Cardiac muscle cell (in vitro differentiated cells and primary cell): ENCODE measurements at places on chromosomes 1 and 21. TPM values are rescaled to one million over a fixed set of nuclear protein-coding genes. Genes with fewer than 3 reads are reported as not detected.

DNA sequence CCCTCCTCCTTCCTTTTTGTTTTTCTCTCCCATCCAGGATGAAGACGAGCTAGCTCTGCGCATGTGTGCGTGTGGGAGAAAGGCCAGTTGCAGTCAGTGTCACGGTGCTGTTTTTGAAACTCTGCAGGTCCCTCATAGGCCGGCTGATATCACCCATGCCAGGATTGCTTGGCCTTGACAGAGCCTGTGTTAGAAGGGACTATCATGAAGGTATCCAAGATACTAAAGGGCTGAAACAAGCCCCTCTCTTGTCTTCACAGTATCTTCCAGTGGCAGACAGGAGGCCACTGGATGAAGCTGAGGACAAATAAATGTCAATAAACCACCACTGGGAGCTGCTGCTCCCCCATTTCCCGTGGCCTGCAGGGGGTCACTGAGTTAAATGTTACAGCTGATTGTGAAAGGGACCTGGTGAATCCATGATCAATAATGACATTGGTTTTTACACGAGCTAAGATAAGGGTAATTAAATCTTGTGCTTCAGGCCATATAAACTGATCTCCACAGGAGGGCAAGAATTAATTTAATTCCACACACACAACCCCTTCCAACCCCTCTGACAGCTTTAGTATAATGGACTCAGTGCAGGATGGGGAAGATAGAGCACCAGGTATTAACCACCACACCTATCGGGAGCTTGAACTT, 64.6 kb upstream of the TARBP1 start:
- no peak overlapping the region for H3K4me3 ChIP-seq
- peaks cover 63% of the 10 kb centered on the region for H3K4me1 ChIP-seq
- peak overlapping the region; percentile 94 for H3K27ac ChIP-seq

DNA sequence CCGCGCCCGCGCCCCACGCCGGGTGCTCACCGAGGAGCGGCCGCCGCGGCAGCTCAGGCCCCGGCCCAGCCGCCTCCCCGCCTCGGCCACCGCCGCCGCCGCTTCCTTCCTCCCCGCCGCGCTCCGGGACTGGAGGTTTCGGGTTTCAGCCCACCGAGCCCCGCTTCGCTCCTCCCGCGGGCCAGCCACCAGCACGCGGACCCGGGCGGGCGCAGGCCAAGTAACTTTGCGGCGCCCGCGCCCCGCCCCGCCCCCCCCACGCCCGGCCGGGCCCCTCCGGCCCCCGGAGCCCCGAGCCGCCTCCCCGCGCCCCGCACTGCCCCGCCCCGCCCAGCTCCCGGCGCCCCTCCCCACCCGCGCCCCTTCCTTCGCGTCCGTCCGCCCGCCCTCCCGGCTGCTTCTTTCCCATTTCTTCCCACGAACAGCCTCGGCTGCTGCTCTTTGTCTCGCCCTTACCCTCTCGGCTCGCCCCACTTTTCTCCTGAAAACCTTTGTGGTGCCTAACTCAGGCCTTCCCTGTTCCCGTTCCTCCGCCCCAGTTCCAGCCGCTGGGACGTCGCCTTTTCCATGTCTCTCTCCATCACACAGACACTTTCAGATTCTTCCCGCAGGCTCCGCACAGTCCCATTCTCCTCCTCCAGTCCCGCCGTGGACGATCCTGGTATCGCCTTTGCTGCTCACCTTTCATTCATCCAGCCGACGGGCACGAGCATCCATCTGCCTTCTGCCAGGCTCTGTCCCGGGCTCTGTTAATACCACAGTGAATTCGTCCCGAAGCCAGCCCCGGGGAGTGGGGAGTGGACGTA, at the start of gene GPR161:
GPR161 (minus strand) TSS at position 222 of the 806 bp plus-strand sequence. CDS start 32,080 bp downstream, outside the sequence.
- H3K27ac ChIP-seq, result peak within 1 kb of the TSS; percentile 82
- H3K4me1 ChIP-seq, result peaks cover 14% of the 10 kb centered on the region

DNA sequence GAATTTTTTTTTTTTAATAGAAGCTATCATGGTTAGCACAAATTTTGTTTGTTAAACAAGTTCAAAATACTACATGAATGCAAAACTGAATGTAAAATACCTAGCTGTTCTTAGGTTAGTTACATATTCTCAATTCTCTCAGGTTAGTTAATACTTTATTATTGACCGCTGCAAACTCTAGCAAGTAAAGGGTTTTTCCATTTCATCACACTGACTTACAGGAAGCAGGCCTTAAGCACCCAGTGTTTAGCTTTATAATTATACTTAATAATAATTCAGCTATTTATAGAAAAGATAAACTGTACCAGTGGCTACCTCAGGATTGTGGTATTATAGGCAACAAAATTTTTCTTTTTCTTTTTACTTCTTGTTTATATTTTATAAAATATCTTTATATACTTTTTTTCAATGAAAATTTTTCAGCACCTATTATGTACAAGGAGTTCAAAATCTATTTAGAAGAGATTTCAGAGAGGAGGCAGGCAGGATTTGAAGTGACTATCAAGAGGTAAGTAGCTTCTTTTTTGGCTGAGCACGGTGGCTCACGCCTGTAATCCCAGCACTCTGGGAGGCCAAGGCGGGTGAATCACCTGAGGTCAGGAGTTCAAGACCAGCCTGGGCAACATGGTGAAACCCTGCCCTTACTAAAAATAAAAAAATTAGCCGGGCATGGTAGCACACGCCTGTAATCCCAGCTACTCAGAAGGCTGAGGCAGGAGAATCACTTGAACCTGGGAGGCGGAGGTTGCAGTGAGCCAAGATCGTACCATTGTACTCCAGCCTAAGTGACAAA, 17.9 kb downstream of the PLPP3 start:
- no peak overlapping the region for H3K4me3 ChIP-seq
- H3K27ac ChIP-seq, result no peak overlapping the region
- H3K4me1 ChIP-seq, result peaks cover 30% of the 10 kb centered on the region
- DNase-seq, result no peak
- H3K36me3 ChIP-seq, result no peaks in the 10 kb centered on the region
- no peaks in the 10 kb centered on the region for H3K27me3 ChIP-seq

- no peaks in the 10 kb centered on the region for H3K27me3 ChIP-seq
- H3K4me3 ChIP-seq, result no peak overlapping the region
- H3K27ac ChIP-seq, result no peak overlapping the region
- H3K36me3 ChIP-seq, result no peaks in the 10 kb centered on the region
- H3K4me1 ChIP-seq, result no peaks in the 10 kb centered on the region
- peak; percentile 8 for DNase-seq
Observed at GRCh38 chr1:207218512-207219362, 102.7 kb upstream of the CD55 start.

DNA sequence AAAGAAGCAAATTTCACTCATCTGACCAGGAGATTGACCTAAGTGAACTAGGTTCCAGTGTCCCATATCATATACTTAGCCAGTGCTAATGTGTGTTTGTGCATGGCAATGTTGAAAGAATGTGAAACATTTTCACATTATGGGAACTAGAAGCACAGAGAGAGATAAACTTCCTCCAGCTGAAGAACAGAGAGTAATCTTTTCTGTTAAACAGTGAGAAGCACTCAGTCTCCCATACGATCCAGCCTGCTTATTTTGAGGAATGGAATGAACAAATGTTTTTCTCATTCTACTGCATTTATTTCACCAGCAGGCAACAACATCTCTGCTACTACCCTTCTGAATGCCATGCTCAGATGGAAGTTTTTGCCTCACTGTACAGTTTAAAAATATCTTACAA, 170.5 kb downstream of the TTLL7 start:
- no peaks in the 10 kb centered on the region for H3K36me3 ChIP-seq
- no peak for DNase-seq
- H3K4me1 ChIP-seq, result peaks cover under 1% of the 10 kb centered on the region
- H3K27me3 ChIP-seq, result no peaks in the 10 kb centered on the region
- no peak overlapping the region for H3K27ac ChIP-seq
- H3K4me3 ChIP-seq, result no peak overlapping the region

DNA sequence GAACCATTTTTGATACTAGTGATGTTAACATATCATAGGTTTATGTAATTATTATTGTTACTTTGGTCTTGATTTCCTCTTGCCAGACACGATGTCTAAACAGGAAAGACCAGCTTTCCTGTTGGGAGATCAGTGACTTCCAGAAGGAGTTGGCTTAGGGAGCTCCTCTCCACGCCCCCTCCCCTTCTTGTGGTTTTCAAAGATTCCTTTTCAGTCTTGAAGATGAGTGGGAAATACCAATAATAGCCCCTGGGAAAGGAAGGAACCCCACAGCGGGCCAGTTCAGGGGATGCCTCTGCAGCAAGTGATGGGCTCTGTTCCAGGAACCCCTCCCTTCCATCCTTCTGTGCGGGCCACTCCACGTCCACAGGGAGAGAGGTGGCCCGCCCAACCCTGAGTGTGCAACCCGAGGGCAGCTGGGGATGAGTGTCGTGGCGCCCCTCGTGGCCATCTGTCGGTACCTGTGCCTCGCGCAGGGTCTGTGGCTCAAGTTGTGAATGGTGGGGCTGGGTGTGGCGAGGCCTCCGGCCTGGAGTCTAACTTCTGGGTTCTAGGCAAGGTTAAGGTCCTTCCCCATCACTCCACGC, 65.7 kb downstream of the TLR5 start:
- peaks cover 18% of the 10 kb centered on the region for H3K4me1 ChIP-seq
- no peak for DNase-seq
- H3K36me3 ChIP-seq, result no peaks in the 10 kb centered on the region
- H3K27me3 ChIP-seq, result no peaks in the 10 kb centered on the region

- DNase-seq, result no peak
- H3K36me3 ChIP-seq, result no peaks in the 10 kb centered on the region
- H3K4me3 ChIP-seq, result peak within 1 kb of the TSS; percentile 75
- H3K27me3 ChIP-seq, result no peaks in the 10 kb centered on the region
- peak within 1 kb of the TSS; percentile 83 for H3K27ac ChIP-seq
Observed at GRCh38 chr1:244451539-244451950, at the start of gene ADSS2. TSS of gene ADSS2 (minus strand) at chr1:244451909. CDS start at chr1:244451817, 92 bp downstream.

- no peak overlapping the region for H3K4me3 ChIP-seq
- no peak for DNase-seq
- H3K27me3 ChIP-seq, result no peaks in the 10 kb centered on the region
- H3K36me3 ChIP-seq, result no peaks in the 10 kb centered on the region
Observed at GRCh38 chr1:167280912-167281311, 60.2 kb downstream of the POU2F1 start.

DNA sequence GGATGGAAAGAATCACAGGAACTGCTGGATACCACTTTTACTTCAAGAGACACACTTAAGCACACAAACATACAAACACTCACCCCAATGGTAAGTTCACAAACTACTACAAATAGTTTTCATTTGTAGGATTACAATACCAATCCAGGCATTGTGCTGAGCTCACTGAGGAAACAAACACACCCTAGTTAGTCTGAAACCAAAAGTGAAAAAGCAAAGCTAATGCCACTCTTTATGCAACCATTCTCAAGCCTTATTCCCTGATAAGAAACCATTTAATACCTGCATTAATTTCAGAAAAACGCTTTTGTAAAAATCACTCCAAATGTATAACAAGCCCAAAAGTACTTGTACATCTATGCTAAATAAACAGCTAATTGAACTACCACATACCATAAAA, 38.3 kb downstream of the RNF115 start:
- DNase-seq, result no peak
- no peaks in the 10 kb centered on the region for H3K27me3 ChIP-seq
- peaks cover 28% of the 10 kb centered on the region for H3K4me1 ChIP-seq
- no peaks in the 10 kb centered on the region for H3K36me3 ChIP-seq
- no peak overlapping the region for H3K4me3 ChIP-seq

DNA sequence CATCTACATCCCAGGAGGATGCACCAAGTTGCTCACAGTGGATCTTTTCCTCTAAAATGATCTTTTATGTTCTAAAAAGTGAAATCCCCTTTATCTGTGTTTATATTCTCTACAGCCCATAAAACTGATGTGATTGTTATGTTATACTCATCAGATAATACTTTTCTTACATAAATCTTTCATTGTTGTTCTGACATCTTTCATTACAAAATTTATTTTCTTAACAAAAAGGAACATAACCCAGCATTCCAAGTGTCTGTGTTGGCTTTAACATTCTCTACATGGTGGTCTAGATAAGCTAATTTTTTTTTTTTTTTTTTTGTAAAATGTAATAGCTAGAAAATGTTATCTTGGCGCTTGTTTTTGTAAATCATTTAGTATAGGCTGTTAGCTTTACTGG, 8.3 kb upstream of the CACYBP start:
- H3K27me3 ChIP-seq, result no peaks in the 10 kb centered on the region
- no peak for DNase-seq
- no peaks in the 10 kb centered on the region for H3K36me3 ChIP-seq
- H3K27ac ChIP-seq, result no peak overlapping the region
- H3K4me3 ChIP-seq, result no peak overlapping the region

- H3K36me3 ChIP-seq, result no peaks in the 10 kb centered on the region
- no peak overlapping the region for H3K27ac ChIP-seq
- H3K4me3 ChIP-seq, result no peak overlapping the region
- DNase-seq, result no peak
- no peaks in the 10 kb centered on the region for H3K27me3 ChIP-seq
Observed at GRCh38 chr1:99682291-99682751, 36.4 kb downstream of the PALMD start.

DNA sequence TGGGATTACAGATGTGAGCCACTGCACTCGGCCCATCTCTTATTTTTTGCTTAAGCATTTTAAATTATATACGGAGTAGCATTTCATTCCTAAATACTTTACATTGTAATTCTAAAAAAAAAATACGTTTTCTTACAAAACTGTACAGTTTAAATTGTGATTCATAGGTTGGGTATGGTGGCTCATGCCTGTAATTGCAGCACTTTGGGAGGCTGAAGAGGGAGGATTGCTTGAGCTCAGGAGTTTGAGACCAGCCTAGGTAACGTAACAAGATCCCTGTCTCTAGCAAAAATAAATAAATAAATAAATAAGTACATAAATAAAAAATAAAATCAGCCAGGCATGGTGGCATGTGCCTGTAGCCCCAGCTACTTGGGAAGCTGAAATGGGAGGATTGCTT, 24.6 kb downstream of the TBCE start:
- H3K27ac ChIP-seq, result no peak overlapping the region
- H3K27me3 ChIP-seq, result no peaks in the 10 kb centered on the region
- no peak for DNase-seq
- no peaks in the 10 kb centered on the region for H3K4me1 ChIP-seq
- H3K4me3 ChIP-seq, result no peak overlapping the region
- H3K36me3 ChIP-seq, result no peaks in the 10 kb centered on the region

DNA sequence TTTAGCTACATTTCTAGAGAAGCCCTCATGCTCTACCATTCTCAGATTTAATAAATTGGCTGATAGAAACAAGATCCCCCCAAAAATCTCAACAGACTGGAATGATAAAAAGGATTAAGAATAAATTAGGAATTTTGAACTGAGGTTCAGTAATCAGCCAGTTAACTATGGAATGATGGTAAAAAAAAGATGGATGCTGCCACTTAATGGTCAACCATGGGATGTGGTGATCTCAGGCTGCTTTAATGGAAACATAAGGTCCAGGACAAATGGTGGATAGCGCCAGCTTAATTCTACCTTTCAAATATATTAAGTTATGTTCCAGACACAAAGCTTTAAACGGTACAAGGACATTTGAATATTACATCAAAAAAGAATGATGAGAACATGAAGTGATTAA, 49.9 kb downstream of the CCN1 start:
- no peaks in the 10 kb centered on the region for H3K27me3 ChIP-seq
- H3K36me3 ChIP-seq, result no peaks in the 10 kb centered on the region
- H3K4me3 ChIP-seq, result no peak overlapping the region
- no peak overlapping the region for H3K27ac ChIP-seq
- no peak for DNase-seq
- H3K4me1 ChIP-seq, result peaks cover 9% of the 10 kb centered on the region

Gene FAM72D
- polyA plus RNA-seq, result 0.94 and 7.0 TPM in 2 replicates

Gene MYOG
- 0.62 TPM in 1 of 2 replicates, not detected in the other for polyA plus RNA-seq

Gene ZNF697
- 0.25 and 1.1 TPM in 2 replicates for polyA plus RNA-seq

Gene LCE3E
- not detected in 2 replicates for polyA plus RNA-seq

Gene SLC44A5
- polyA plus RNA-seq, result 6.9 and 7.9 TPM in 2 replicates

Gene GCSAML
- polyA plus RNA-seq, result not detected in 2 replicates

Gene SHE
- 1.7 and 2.0 TPM in 2 replicates for polyA plus RNA-seq
